ENCODE measurements at places on chromosomes 13 and 19. TPM values are rescaled to one million over a fixed set of nuclear protein-coding genes. Genes with fewer than 3 reads are reported as not detected.

CLEC4M gene
- total RNA-seq: not detected

DNA sequence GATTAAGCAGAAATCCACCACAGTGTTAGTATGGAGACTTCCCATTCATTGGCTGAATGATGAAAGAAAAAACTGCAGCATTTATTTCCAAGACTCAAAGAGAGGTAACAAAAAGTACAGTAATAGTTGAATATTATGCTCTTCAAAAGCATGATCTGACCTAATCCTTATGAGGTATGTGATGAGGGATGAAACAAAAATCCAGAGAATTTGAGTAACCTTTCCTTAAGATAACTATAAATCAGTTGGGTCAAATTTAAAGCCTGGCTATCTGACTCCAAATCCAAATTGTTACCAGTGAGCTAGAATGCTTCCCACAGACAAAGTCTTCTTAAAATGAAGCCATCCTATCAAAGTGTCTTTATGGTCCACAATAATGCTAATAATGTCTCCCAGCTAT lies 38.1 kb downstream of the NUFIP1 start:
- DNase-seq: no peak

GRCh38 chr19:11223200-11223599 lies 16.2 kb upstream of the ANGPTL8 start:
- no peak for DNase-seq

GRCh38 chr19:7505682-7506384 lies 10.1 kb upstream of the ZNF358 start:
- peak; percentile 88 for DNase-seq

DNA sequence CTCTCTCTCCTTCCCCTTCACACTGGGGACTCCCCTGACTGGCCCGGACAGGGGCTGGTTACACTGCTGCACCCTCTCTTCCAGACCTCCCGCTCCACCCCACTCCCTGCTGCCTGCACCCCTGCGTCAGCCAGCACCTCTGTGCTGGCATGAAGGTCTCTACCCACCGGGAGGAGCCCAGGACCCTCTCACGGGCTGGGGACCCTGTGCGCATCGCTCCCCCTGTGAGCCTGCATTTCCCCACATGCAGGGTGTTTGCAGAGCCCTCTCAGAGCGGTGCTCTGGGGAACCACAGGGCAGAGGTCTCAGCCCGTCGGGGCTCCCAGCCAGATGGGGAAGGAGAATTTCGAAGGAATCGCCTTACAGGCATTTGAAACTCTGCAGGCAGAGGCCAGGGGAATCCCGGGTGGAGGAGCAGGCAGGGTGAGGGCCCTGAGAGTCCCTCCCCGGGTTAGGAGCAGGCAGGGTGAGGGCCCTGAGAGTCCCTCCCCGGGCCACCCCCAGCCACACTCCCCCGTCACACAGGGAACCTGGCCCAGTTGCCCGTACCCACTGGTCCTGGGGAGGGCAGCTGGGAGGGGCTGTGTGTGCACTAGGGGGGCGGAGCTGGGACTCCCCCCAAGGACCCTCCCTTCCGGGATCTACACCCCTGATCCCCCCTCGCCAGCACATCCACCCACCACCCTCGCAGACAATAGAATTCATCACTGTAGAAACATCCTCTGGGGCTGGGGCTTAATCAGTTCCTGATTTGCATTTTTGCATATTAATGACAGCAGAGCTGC lies 16.3 kb upstream of the TCF3 start:
- DNase-seq: no peak

TPGS1 gene
- 14.9 TPM for total RNA-seq

DNA sequence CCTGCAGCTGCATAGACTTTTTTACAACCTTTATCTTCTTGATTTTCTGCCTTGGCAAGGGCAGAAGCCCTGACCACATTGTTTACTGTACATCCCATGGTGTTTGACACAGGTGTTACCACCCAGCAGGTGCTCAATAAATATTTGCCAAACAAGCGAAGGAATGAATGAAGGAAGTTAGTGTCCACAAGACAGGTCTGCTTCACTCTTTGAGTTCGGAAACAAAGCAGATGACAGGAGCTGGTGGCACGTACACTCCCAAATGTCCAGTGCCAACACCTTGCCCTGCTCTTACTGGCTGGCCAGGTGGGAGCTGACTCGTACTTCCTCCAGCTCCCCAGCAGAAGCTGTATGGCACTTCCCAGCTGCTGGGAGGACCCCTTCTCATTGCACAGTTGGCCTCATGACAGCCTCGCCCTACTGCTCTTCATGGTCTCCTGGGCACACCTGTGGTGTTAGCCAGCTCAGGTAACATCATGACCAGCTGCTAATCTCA lies 22.0 kb upstream of the MUC16 start:
- DNase-seq: no peak

DNA sequence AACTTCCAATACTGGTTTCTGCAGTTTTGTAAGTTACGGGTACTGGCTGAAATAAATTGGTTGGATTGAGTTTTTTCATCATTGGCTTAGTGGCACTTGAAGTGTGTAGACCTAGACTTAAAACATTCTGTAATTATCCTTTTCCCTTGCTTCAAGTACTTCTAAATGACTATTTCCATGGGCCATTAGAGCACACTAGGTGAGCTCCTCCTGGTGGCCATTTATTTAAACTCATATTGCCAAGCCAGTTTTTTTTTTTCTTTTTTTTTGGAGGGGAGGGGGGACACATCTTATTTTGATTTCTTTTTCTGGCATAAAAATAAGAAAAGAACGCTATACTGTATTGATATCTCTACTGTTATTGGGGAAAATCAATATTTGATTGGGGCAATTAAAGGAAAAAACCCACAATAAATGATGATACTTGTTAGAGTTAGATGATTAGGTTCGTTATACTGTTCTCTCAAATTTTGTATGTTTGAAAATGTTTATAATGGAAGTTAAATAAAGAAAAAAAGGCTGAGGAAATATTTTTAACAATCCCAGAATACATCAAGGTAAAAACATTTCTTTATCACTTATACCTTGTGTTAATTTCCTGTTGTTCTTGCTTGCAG lies 82.9 kb downstream of the PDS5B start:
- no peak for DNase-seq

All from WTC11 (cell line).